Kidney (tissue), 22 donors: ENCODE measurements at places on chromosomes 13 and 19. TPM values are rescaled to one million over a fixed set of nuclear protein-coding genes. Genes with fewer than 3 reads are reported as not detected.

- no peaks in the 10 kb centered on the region for H3K4me1 ChIP-seq
- no peaks in the 10 kb centered on the region for H3K27me3 ChIP-seq
- DNase-seq = no peak
Measured at GRCh38 chr19:13782537-13782936, 8.3 kb downstream of the C19orf53 start.

- H3K27ac ChIP-seq = no peak overlapping the region
- H3K4me1 ChIP-seq = no peaks in the 10 kb centered on the region
- no peak overlapping the region for H3K4me3 ChIP-seq
- no peaks in the 10 kb centered on the region for H3K27me3 ChIP-seq
- H3K36me3 ChIP-seq = no peaks in the 10 kb centered on the region
Measured at GRCh38 chr13:22047785-22048104, 376.9 kb downstream of the FGF9 start.

DNA sequence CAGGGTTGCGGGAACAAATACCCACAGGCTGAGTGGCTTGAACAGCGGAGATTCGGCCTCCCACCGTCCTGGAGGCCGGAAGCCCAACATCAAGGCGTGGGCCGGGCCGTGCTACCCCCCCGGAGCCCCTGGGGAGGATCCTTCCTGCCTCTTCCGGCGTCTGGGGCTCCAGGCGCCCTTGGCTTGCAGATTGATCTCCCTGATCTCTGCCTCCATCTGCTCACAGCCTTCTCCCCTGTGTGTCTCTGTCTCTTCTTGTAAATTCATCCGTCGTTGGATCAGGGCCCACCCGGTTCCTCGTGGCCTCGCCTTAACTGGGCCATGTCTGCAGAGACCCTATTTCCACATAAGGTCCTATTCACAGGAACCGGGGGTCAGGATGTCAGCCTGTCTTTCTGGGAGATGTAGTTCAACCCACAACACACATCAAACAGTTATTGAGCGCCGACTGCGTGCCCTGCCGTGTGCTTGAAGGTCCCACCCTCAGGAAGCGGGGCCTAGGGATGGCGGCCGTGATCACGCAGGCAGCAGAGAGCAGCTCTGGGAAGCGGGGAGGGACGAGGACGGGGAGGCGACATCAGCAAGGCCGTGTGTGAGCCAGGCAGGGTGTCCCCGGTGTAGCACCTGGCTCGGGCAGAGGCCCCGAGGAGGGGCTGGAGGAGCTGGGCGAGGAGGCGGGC, 21.3 kb downstream of the HCN2 start:
- H3K36me3 ChIP-seq = no peaks in the 10 kb centered on the region
- no peak for DNase-seq
- H3K4me3 ChIP-seq = no peak overlapping the region
- no peak overlapping the region for H3K27ac ChIP-seq
- H3K4me1 ChIP-seq = no peaks in the 10 kb centered on the region
- no peaks in the 10 kb centered on the region for H3K27me3 ChIP-seq

Gene RB1
- total RNA-seq = 46.5 TPM

DNA sequence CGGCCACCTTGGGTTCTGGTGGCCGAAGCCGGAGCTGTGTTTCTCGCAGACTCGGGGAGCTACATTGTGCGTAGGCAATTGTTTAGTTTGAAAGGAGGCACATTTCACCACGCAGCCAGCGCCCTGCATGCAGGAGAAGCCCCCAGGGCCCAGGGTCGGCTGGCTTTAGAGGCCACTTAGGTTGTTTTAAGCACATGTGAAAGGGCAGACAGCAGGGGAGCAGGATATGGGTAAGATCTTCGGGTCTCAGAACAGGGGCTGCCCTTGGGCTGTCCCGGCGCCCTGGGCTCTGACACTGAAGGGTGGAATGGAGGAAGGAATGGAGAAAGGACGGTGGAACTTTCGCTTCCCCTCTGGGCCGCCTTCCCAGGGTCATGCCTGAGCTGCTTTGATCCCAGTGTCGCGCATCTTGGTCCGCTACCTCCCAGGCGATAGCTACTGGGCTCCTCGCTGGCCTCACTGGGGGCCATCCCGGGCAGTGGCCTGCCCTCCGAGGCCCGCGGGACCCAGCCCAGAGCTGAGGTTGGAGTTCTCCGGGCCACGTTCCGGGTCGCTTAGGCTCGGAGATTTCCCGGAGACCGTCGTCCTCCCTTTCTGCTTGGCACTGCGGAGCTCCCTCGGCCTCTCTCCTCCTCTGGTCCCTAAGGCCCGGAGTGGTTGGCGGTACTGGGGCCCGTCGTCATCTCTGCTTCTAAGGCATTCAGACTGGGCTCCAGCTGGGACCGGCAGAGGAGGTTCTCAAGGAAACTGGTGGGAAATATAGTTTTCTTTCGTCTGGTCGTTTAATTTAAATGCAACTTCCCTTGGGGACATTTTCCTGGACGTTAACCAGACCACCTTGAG, 4.3 kb upstream of the POU4F1 start:
- no peak overlapping the region for H3K4me3 ChIP-seq
- H3K36me3 ChIP-seq = no peaks in the 10 kb centered on the region
- no peak for DNase-seq
